ENCODE measurements at places on chromosomes 6 and 20.
A peak's percentile ranks its signal among the peaks of the same experiment; 100 is the strongest.

DNA sequence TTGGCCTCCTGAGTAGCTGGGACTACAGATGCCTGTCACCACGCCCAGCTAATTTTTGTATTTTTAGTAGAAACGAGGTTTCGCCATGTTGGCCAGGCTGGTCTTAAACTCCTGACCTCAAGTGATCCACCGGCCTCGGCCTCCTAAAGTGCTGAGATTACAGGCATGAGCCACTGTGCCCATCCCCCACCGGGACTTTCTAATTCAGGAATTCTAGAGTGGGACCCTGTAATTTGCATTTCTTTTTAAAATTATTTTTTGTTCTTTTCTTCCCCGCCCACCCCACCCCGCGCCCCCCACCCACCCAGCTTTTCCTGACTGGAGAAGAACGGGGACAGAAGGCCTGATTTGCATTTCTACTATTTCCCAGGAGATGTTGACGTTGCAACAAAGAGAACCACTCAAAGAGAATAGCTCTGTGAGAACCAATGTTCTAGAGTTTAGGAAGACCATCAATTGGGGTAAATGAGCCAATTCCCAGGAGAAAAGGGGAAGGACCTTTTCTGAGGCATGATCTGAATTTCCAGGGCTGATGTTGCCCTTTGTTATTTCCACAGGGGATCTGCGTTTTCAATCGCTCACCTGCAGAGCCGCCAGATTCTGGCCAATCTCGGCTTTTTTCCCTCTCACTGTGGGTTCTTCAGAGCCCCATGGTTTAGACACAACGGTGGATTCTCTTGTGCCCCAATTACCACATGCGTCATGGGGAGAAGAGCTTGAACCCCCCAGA lies 33.2 kb upstream of the TFAP2C start:
- DNase-seq, result no peak

GRCh38 chr6:3194535-3195419 lies 32.7 kb downstream of the TUBB2B start:
- peak; percentile 35 for DNase-seq

GRCh38 chr6:148513145-148514071 lies 170.8 kb downstream of the SASH1 start:
- DNase-seq, result peak; percentile 87

DNA sequence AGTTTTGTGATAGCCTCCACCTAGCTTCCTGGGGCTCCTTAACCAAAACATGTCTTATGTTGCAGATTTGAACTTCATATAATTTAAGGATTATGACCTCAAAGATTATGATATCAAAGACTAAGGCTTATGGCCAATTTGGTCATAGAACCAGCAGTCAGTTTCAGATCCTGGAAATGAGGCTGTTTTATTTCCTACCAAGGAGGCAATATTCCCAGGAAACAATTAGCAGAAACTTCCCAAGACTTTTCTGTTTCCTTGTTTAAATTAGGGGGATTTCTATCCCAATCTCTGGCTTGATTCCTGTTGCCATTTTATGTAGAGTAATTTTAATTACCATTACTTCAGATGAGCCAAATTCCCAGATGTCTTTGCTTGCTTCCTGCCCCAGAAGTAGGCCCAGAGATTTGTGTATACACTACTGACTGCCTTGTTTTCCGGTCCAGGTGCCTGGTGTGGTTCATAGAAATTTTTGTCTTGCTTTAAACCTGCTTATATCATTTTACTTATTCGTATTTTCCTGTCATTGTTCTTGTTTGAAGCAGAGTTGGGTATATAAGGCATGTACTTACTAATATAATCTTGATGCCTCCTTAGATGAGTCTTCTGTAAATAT lies 119.2 kb upstream of the TMEM170B start:
- no peak for DNase-seq

DNA sequence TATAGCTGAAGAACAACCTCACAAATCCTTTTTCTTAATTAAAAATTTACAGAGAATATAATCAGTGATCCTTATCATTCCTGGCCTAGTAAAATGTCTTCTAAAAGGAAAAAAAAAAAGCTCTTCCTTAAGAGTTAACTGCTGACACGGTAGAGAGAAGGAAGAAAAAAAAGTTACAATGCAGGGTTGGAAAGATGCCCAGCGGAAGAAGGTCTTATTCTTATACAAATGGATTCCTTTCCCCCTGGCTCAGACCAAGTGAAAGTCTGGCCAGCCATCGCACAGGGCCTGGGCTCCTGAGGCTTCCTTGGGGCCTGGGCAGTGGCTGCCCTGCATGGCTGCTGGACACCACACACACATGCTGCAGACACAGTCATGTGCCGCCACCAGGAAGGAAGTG lies 688.6 kb downstream of the TENT5A start:
- no peak for DNase-seq

DNA sequence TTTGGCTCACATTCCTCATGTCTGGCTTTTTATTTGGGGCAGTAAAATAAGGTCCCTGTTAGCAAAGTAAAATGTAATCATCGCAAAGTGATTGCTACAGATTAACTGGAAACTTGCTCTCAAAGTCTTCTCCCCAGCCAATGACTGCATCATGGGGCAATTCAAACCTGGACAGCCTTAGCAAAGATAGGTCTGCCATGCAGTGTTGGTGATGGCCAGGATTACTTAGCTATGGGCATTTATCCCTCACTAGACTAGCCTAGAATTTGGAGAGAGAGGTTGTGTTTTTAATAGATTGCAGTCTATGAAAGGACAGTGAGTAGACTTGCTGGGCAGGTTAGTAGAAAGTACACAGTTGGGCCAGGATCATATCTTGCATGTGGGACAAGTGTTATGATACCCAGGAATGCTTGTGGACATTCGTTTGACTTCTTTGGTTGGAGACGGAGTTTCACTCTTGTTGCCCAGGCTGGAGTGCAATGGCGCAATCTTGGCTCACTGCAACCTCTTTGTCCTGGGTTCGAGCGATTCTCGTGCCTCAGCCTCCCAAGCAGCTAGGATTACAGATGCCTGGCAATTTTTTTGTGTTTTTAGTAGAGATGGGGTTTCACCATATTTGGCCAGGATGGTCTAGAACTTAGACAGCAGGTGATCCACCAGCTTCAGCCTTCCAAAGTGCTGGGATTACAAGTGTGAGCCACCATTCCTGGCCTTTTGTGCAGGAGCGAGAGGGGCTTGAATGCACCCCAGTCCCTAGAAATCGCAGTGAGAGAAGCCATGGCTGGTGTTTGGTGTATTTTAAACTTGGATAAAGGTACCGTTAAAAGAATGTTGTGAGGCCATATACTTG lies 3.4 kb downstream of the RPS12 start:
- DNase-seq, result no peak

GRCh38 chr6:119676230-119676629 lies 326.7 kb upstream of the MAN1A1 start:
- no peak for DNase-seq

- no peak for DNase-seq
Measured at GRCh38 chr6:41318261-41318653, 17.2 kb upstream of the NCR2 start.

- no peak for DNase-seq
Measured at GRCh38 chr20:3550837-3551236, 80.0 kb downstream of the ATRN start.

- no peak for DNase-seq
Measured at GRCh38 chr6:39776581-39776980, 15.6 kb upstream of the DAAM2 start.
